ENCODE measurements at places on chromosomes 12 and 14.
A peak's percentile ranks its signal among the peaks of the same experiment; 100 is the strongest.

DNA sequence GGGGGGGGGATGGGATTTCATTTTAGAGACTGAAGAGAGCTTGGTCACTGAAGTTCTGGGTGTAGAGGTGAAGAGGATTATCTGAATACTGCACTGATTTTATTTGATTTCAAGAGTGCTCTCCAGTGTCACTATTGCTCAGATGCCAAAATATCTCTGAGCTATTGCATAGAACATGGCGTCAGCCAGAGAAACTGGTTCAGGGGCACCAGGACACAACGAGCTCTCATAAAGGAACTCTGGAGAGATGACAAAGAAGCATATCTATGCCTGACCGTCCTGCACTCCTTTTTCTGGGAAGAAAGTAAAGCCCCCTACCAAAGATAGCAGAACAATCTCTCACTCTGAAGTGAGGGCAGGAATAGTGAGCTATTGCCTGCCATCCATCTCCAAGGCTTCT is 2.0 kb downstream of the SLC7A8 start:
- no peak for DNase-seq

DNA sequence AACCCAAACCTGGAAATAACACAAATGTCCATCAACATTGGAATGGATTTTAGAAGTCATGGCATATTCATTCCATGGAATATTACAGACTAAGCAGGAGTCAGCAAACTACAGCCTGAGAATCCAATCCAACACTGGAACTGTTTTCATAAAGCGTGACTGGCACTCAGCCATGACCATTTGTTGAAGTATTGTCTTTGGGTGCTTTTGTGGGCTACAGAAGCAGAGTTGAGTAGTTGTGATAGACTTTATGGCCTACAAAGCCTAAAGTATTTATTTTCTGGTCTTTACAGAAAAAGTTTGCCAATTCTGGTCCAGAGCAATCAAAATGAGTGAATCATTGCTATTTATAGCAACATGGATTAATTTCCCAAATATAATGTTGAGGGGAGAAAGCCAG is 34.5 kb upstream of the FRS2 start:
- no peak for DNase-seq

DNA sequence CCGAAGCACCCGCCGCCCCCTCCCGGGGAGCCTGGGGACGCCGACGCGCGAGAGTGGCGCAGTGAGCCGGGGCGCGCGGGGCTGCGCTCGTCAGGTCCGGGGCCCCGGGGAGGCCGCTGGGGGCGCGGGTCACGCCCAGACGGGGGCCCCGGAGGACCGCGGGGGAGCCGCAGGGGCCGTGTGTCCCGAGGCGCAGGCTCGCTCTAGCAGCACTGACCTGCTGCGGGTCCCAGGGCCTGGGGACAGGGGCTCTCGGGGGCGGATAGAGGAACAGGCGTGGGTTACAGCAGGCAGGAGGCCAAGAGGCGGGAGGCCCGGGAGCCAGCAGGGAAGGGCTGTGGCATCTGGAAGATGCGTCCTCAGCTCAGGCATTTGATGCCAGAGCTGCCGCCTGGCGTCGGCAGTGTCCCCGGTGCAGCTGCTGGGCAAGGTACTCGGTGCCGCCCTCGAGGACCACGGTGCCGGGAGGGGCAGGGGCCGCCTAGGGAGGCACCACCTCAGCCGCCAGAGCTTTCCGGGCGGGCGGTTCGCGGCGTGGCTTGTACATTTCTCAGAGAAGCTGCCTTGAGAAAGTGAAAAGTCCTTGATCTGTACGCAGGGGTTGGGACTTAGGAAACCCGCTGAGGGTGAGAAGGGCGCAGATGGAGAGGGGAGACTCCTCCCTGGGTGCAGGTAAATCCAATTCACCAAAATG is 1.2 kb downstream of the WNT5B start:
- no peak for DNase-seq

DNA sequence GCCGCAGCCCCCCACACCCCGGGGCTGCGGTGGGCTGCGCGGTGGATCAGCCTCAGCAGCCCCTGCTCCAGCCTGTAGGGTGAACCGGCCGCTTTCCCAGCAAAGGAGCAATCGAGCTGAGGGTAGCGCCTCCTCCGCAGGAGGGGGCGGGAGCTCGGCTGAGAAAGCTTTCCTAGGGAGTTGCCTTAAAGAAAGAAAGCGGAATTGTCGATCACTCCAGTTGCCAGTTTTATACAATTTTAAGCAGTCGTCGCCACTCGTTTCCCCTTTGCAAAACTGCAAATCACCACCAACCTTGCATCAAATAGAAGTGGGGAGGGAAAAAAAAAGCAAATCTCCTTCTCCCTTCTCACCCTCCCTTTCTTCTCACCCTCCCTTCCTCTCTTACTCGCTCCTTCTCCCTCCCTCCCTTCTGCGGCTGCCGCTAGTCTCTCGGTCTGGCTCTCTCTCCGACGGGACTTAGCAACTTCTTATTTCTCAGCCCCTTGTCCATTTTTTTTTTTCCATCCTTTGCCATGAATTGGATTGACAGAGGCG is at the start of gene PDE3A:
TSS of gene PDE3A (plus strand) at position 424 of the 537 bp plus-strand sequence. CDS start 748 bp downstream, outside the sequence.
- DNase-seq, result peak; percentile 72

DNA sequence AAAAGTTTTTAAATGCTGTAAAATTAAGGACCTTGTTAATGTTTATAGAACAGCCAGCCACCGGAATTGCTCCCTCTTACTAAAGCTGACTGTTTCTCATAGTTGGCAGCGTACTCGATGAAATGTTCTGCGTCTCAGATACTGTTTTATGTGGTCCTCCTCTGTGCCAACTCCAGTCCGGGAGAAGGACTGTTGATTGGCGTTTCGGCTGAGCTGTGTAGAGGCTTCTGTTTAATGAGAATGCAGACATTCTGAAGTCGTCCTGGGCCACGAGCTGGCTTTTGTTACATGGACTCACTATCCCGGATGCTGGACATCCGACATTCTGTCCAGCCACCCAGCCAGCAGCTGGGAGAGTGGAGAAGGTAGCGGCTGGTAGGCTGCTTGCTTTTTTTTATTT is 75.4 kb downstream of the WDR20 start:
- no peak for DNase-seq

GRCh38 chr12:45130881-45131281 is 80.0 kb upstream of the DBX2 start:
- DNase-seq, result peak; percentile 28

DNA sequence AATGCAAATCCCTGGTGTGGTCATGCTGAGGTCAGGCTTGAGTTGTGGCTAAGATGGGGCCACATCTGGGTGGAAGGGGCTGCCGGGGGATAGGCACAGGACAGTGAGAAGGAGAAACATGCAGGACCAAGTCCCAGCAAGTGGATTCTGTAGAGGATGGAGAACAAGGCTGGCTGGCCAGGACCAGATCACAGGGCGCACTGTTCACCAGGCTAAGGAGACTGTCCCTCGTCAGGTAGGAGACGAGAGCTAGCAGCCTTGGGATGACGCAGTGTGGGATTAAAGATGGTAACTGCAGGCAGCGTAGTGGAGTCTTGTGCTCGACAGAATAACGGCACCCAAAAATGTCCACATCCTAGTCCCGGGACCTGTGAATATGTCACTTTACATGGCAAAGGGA is 336.1 kb downstream of the BCL11B start:
- DNase-seq, result no peak

Measured in left renal cortex interstitium (tissue), 4 donors.